Hair follicle dermal papilla cell (primary cell): ENCODE measurements at places on chromosomes 5 and 9. TPM values are rescaled to one million over a fixed set of nuclear protein-coding genes. Genes with fewer than 3 reads are reported as not detected.

The SNCB gene
- total RNA-seq = not detected in 2 replicates

The FYB1 gene
- total RNA-seq = 0.12 and 0.32 TPM in 2 replicates

The SHOC1 gene
- total RNA-seq = under 0.01 TPM in 1 of 2 replicates, not detected in the other

The MYOZ3 gene
- total RNA-seq = 1.3 and 1.5 TPM in 2 replicates

The GRM6 gene
- total RNA-seq = under 0.01 TPM in 1 of 2 replicates, not detected in the other

The ADAMTS16 gene
- total RNA-seq = under 0.01 TPM in 1 of 2 replicates, not detected in the other

The ZBTB6 gene
- total RNA-seq = 19.3 and 19.6 TPM in 2 replicates

The ADRB2 gene
- 1.7 and 2.8 TPM in 2 replicates for total RNA-seq

The GRIN3A gene
- total RNA-seq = not detected in 2 replicates

The KYAT1 gene
- 5.2 and 6.9 TPM in 2 replicates for total RNA-seq

The ZNF454 gene
- 0.85 and 3.4 TPM in 2 replicates for total RNA-seq

The FBP1 gene
- not detected in 2 replicates for total RNA-seq

The GRIA1 gene
- total RNA-seq = 12.3 and 33.9 TPM in 2 replicates

The PFDN1 gene
- 48.0 and 57.0 TPM in 2 replicates for total RNA-seq

The INSL6 gene
- total RNA-seq = not detected in 2 replicates

The ZNF782 gene
- total RNA-seq = 4.1 and 5.7 TPM in 2 replicates

The GABRA6 gene
- not detected in 2 replicates for total RNA-seq

The S1PR3 gene
- 18.0 and 26.3 TPM in 2 replicates for total RNA-seq

The TCF7 gene
- total RNA-seq = 0.85 and 1.6 TPM in 2 replicates

The BAAT gene
- 0.12 TPM in 1 of 2 replicates, not detected in the other for total RNA-seq

The EIF4E1B gene
- not detected in 2 replicates for total RNA-seq

The MZB1 gene
- total RNA-seq = 0.16 TPM in 1 of 2 replicates, not detected in the other

The SCGB3A2 gene
- total RNA-seq = not detected in 2 replicates

The ZNF366 gene
- under 0.01 TPM in 1 of 2 replicates, not detected in the other for total RNA-seq

The PCDHGA11 gene
- 14.6 and 19.8 TPM in 2 replicates for total RNA-seq

The NSG2 gene
- total RNA-seq = under 0.01 TPM in 1 of 2 replicates, not detected in the other

The BICD2 gene
- total RNA-seq = 51.9 and 53.5 TPM in 2 replicates

The RGS7BP gene
- under 0.01 TPM in 1 of 2 replicates, not detected in the other for total RNA-seq

The ACOT12 gene
- not detected in 2 replicates for total RNA-seq

The LPAR1 gene
- total RNA-seq = 155 and 215 TPM in 2 replicates
